MCF 10A (cell line): ENCODE measurements at places on chromosomes 1 and 21. TPM values are rescaled to one million over a fixed set of nuclear protein-coding genes. Genes with fewer than 3 reads are reported as not detected.

GRCh38 chr1:10745886-10746455 is 50.5 kb downstream of the CASZ1 start:
- no peak for DNase-seq

DNA sequence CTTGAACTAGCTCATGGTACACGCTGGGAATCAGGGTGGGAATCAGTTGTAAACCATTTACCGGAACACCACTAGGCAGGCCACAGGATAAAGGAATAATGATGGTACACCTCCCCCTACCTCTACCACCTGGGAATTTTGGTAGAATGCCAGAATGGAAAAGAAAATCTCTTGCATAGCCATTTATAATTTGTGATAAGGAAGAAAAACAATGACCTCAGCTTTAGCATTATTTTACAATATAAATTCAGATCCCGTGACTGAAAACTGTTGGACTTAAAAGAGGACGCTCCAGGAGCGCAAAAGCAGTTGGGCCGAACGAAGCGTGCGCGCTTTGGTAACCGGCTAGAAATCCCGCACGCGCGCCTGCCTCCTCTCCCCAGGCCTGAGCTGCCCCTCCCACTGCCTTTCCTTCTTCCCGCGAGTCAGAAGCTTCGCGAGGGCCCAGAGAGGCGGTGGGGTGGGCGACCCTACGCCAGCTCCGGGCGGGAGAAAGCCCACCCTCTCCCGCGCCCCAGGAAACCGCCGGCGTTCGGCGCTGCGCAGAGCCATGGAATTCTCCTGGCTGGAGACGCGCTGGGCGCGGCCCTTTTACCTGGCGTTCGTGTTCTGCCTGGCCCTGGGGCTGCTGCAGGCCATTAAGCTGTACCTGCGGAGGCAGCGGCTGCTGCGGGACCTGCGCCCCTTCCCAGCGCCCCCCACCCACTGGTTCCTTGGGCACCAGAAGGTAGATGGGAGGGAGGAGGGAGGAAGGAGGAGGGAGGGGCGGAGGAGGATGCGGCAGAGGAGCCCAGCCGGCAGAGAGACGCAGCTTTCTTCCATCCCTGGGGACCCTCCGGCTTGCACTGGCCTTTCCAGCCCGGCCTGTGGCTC is at the start of gene CYP4X1:
TSS of gene CYP4X1 (plus strand) at position 402 of the 873 bp plus-strand sequence. CDS start at position 551, 149 bp downstream.
- DNase-seq = peak; percentile 39

- no peak for DNase-seq
Measured at GRCh38 chr21:43355925-43356289, 71.0 kb downstream of the SIK1 start.

Gene F13B
- not detected in 2 replicates for total RNA-seq

- peak; percentile 72 for DNase-seq
Measured at GRCh38 chr1:119275145-119276134, 93.1 kb upstream of the HAO2 start.

GRCh38 chr1:20847611-20848080 is 60.5 kb upstream of the HP1BP3 start:
- DNase-seq = peak; percentile 71

Gene TLR5
- 0.81 and 1.5 TPM in 2 replicates for total RNA-seq

Gene S1PR1
- 0.52 and 0.86 TPM in 2 replicates for total RNA-seq

Gene NPR1
- total RNA-seq = not detected in 2 replicates

Gene OR14K1
- not detected in 2 replicates for total RNA-seq

DNA sequence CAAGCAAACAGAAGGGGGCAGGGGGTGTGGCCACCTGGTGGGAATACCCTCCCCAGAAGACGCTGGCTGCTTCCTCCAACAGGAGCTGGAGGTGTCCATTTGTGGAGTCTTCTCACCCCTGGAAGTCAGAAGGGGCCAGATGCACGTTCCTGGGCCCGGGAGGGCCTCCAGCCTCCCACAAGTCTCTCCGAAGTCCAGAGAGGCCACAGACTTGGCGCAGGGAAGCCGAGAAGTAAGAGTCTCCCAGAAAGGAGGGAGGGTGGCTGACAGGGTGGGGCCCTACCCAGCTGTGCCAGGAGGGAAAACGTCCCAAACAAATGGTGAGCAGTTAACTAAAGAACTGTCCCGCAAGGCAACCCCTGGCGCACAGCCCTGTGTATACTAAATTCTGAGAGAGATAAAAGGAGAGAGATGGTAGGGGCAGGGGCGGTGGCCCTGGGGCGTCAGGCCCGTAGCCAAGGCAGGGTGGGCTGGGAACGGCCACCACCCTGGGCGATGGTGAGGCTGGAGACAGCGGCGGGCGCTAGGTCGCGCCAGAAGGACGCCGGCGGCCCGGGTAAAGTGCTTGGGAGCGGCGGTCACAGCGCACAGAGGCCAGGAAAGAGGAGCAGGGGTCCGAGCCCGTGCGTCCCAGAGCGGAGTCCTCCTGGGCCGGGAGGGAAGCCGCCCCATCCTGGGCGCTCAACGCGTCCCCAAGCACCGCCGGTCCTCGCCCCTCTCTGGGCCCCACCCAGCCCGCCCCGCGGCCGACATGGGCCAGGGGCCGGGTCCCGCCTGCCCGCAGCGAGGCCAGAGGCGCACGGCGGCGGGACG is 1.2 kb downstream of the CHD5 start:
- no peak for DNase-seq

- DNase-seq = no peak
Measured at GRCh38 chr1:183911285-183911684, 106.4 kb downstream of the RGL1 start.

Gene RHEX
- not detected in 2 replicates for total RNA-seq

DNA sequence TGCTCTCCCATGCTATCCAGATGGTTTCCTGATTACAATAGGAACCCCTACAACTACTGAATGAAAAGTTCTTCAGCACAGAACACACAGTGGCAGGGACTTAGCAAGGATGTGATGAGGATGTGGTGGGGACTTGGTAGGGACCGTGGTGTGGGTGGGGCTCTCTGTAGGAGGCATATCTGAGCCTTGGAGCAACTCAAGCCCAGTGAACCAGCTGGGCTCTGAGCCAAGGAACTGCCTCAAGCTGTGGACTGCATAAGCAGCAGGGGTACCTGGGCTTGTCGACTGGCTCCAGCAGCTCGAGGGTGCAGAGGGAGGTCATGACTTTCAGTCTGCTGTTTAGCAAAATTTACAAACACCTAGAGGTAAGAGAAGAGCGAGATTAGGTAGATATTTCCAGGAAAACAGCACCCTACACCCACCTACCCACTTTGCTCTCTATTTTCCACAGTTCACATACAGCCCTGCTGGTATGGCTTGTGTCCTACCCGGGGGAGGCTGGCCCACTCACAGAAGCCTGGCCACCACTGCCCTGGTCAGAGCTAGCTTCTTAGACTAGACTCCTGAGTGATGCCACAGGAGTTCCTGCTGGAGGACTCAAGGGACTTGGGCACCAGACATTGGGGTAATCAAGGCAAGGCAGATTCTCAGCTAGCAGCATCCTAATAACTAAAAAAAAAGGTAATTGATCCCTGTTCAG is 86.8 kb upstream of the GCLM start:
- DNase-seq = peak; percentile 36
